ENCODE measurements at places on chromosomes 7 and 10.

DNA sequence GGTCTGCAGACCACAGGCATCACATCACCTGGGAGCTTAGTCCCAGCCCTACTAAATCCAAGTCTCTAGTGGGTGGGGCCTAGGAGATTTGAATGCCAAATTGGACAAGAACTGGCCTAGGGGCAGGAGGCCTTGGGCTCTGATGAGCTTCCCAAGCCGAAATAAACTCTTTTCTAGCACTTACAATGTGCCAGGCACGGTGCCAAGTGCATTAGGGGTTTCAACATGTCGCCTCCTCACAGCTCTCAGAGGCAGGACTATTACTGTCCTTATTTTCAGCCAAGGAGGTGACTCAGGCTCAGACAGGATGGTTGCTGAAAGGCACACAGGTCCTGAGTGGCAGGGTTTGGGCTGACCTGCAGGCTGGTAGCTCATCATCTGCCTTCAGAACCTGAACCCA is 9.2 kb upstream of the CPA1 start:
- no peak for DNase-seq

DNA sequence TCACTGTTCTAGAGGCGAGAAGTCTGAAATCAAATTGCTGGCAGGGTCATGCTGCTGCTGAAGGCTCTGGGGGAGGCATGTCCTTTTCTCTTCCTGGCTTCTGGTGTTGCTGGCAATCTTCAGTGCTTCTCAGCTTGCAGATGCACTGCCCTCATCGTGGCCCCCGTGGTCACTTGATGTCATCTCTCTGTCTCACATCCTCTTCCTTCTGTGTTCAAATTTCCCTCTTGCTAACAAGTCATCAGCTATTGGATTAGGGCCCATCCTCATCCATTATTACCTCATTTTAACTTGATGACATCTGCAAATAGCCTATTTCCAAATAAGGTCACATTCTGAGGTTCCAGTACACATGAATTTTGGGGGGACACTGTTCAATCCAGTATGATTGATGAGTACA is 36.6 kb upstream of the SRGN start:
- no peak for DNase-seq

- no peak for DNase-seq
Measured at GRCh38 chr10:11245095-11245479, 227.4 kb downstream of the CELF2 start.

DNA sequence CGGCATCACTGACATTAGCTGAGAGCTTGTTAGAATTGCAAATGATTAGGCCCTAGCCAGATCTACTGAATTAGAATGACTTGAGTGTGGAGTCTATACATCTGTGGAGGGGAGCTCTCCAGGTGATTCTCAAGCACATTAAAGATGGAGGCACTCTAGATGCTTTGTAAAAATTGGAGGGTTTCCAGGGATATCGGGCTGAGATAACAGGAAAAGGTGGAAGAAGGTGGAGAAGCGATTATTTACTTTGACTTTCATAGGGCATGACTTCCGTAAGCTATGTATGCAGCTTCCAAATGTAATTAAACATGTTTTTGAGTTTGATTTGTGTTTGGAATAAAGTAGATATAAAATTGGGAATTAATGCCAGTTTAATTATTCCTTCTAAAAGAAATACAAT is 235.0 kb upstream of the PTN start:
- no peak for DNase-seq

GRCh38 chr10:8053446-8054243 is 843 bp upstream of the GATA3 start:
- DNase-seq = peak; percentile 15

DNA sequence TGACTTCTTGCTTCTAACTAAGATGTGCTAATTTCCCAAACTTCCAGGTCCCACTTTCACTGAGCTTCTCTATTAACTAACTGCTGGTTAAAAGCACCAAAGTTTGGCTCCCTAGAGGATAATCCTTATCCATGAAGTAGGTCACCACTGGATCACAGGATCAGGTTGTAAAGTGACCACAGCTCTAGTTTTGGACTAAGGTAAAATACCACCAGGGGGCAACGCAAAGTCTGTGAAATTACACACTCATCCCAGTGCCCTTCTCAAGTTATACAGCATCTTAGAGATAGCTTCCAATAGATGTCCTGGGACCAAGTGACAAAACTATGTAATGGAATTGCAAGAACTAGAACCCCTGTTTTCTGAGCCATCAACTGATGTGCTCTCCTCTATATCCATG is 116.4 kb upstream of the ASAH2 start:
- no peak for DNase-seq

- DNase-seq = no peak
Measured at GRCh38 chr7:42596737-42597136, 315.1 kb downstream of the C7orf25 start.
